ENCODE measurements at places on chromosomes 2 and 18. TPM values are rescaled to one million over a fixed set of nuclear protein-coding genes. Genes with fewer than 3 reads are reported as not detected.
A peak's percentile ranks its signal among the peaks of the same experiment; 100 is the strongest.

The LINC00305 gene
- 0.49 TPM for polyA plus RNA-seq

The TFPI gene
- 111 TPM for polyA plus RNA-seq

The TBR1 gene
- polyA plus RNA-seq, result 0.06 TPM

The KCNJ13 gene
- polyA plus RNA-seq, result 5.4 TPM

GRCh38 chr2:235494716-235495372 is 1.0 kb downstream of the AGAP1 start:
- no peak for DNase-seq

DNA sequence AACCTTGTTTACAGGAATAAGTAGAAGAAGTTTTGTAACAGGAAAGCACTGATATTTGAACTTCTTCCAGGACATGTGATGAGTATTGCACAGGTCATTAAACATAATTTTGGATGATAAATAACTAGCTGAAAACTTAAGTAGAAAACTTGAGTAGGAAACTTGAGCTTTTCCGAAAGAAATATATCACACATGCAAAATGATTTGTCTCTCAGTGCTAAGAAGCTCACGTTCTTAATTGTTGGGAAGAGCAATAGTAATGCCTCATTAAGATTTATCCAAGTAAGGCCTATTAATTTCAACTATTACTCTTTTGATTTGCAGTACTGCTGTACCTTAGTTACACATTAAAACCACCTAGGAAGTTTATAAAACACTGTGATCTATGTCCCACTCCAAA is 1921.9 kb upstream of the LRRTM1 start:
- DNase-seq, result no peak

- no peak for DNase-seq
Observed at GRCh38 chr2:239824866-239825704, 200.1 kb downstream of the NDUFA10 start.

DNA sequence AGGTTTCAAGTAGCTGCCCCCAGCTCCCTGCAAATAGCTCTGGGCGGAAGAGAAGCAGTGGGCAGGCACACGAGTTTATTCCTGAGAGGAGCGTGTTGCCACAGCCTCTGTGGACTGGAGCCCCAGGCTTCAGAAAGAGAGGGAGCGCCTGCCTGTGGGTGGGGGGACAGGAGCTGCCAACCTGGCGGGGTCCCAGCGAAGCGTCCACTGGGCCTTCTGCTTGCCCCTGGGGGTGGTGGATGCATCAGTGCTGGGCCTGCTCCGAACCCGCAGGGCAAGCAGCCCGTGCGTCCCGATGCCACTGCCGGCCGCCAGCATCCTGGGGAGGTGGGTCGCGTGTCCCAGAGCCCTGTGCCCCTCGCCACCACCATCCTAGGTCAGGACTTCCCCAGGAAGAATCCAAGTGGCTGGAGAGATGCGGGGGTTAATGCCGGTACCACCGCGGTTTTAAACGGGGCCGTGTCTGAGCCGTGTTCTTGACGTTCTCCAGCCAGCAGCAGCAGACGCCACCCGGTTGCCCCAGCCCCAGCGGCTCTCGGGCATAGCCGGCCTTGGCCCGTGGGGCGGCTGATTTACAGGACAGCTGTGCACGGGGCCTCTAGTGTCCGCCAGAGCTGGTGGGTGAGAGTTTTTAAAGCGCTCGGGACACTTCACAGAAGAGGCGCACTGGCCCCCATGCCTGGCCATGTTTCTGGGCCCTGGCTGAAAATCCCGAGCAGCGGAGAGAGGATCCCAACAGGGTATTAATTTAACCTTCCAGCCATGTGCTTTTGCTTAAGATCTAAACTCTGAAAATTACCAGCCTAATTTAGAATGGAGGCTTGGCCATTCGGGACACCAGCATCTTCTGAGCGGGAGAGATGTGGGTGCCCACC is 84.7 kb downstream of the NFATC1 start:
- DNase-seq, result no peak

DNA sequence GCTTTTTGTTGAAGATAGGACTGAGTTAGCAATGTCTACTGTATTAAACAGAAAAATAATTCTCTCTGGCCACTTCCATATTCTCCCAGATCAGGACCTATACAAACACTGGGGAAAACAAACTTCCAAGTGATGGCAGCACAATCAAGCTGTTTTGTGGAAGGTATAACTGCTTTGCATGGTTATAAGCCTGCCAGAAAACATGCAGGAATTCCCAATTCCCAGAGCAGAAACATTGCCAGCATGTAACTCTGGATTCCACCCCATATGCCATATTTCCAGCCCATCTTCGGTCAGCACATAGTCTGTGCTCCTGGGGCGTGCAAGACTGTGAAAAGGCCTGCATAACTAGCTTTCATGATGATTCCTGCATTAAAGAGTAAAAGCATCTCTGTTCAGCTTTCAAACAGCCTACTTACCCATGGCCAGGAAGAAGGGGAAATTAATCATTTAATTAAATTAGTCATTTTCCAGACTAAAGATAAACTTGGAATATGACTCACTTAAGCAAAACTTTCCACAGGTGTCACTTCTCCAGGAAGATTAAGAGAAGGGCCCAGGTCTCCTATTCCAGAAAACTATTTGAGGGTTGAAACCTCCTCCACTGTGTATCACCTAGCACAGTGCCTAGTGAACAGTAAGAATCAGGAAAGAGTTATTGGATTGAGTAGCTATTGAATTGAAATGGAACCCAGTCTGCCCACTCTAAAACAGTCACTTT is 280.5 kb downstream of the NRXN1 start:
- no peak for DNase-seq

DNA sequence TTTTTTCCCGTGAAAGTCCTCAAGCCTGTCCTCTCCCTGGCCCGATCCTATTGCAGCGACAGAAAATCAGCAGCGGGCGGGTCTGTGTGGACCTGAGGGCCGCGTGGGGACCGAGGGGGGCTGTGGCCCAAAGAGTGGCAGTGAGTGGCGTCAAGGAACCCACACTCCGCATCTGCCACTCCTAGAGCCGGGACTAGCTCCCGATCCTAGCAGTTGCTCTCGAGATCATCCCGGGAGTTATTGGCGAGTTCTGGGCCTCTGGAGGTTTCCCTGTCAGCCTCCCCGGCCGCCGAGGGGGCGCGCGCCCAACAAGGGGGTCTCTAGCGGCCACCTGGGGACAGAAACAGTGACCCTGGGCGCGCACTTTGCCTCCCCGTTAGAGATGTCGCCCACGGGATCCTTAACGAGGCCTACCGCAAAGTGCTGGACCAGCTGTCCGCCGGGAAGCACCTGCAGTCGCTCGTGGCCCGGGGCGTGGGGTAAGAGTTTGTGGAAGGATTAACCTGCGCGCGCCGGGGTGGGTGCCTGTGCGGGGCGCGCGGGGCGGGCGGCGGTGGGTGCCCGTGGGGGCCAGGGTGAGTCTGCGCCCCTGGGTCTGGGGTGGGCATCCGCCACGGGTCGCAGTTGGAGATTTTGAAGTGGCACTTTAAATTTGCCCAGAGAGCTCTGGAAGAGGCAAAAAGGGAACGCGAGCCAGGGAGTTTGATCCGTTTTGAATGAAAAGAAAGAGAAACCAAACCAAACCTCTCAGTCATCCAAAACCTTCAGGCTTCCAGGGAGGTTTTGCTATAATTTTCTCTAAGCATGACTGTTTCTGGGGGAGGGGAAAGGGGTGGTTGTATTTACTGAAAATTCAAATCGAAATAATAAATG is 3.5 kb downstream of the ADCYAP1 start:
- DNase-seq, result no peak

GRCh38 chr2:71043531-71044407 is 24.7 kb upstream of the NAGK start:
- no peak for DNase-seq

- DNase-seq, result no peak
Observed at GRCh38 chr2:127733113-127733815, 32.0 kb downstream of the SFT2D3 start.

DNA sequence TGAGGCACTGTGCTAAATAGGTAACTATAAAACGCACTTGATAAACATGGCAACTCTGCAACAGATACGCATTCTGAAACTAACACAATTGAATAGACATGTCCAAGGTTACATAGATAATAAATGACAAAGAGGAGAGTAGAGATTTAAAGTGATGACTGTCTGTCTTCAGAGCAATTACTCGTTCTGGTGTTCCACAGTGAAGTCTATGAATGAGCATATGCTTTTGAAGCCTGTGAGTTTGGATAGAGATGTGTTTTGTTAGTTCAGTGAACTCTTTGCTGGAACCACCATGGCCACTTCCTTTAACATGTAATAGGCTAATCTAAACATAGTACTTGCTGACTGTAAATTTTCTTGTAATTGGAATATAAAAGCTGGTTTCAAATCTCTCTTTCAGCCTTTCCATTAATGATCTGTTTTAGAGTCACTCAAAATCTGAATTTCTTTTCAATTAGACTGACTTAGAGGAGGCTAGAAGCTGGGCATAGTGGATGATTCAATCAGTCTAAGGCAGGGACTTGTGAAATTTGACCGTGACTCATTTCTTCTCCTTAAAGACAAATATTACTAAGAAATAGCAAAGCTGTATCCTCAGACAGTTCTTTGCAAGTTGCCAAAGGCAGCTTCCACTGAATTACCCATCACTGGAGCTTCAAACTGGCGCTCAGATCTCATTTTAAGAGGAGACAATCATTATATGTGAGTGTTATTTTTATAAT is 1130.1 kb upstream of the CELF4 start:
- no peak for DNase-seq

DNA sequence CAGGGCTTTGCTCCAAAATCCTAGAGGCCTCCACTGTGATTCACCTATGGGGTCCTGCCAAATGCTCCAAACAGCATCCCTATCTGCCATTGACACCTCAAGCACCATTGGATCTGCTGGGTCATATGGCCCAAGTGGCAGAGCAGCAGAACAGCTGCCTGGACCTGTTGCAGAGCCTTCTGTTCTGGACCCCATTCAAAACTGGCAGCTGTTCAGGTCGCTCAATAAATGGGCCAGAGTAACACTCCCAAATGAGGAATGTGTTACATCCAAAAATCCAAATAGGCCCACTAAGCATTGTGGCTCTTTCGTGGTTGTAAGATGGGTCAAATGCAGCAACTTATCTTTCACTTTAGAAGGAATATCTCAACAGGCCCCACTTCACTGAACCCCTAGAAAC is 783.6 kb downstream of the DCDC2C start:
- DNase-seq, result no peak

DNA sequence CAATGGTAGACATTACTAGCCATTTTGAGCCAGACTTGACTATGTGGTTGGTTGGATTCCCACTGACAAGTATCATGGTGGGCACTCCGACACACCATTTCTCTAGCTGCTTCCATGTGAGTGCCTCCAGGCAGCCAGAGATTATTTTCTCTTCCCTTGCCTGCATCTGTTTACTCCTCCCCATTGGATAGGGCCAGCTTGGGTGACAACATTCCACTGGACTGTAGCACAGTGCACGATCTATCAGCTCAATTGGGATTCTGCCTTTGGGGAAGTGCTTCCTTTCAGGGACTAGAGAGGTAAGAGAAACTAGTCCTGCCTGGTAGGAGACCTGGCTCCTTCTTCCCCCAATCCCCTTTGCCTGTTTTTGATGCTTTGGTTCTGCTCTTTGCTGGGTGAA is 49.0 kb upstream of the MAP4K3 start:
- DNase-seq, result no peak

GRCh38 chr2:113770929-113771328 is 14.5 kb upstream of the SLC35F5 start:
- DNase-seq, result no peak

DNA sequence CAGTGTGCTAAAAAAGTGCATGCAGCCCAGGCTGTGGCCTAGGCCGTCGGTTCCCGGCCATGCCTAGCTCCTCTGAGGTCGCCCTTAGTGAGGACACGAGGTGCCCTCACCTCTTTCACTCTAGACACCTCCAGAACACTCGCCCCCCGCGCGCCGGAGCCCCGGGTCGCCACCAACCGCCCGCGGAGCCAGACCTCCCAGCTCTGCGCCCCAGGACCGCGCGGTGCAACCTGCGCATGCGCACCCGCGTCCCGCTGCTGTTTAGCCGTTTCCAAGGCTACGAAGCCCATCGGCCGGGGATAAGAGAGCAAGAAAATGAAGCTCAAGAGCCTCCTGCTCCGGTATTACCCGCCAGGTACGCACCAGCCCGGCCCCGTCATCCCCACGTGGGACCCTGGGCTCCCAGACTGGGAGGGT is at the start of gene DAW1:
Gene DAW1 (plus strand): TSS at position 257 of the 417 bp plus-strand sequence. CDS start 59 bp downstream, at position 316.
- peak; percentile 79 for DNase-seq

DNA sequence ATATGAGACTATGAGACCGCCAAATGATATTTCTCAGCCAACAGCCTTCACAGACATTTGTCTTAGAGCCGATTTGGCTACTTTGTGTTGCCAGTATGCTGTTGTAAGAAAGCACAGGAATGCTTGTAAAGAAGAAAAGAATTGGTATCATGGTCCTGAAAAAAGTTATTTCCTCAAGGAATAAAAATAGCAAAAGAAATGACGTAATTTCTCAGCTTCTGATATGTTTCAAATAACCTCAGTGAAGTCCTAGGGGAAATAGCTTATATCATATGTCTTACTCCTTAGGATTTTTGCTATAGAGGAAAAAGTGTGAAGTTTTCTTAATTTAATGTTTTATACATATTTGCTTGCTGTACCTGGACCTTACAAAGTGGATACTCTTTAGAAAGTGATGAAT is 23.0 kb downstream of the SCN1A start:
- DNase-seq, result no peak

- DNase-seq, result peak; percentile 61
Observed at GRCh38 chr2:206274434-206275311, at the start of gene ZDBF2. Gene ZDBF2, plus strand, starts transcription at chr2:206274663. Its CDS starts 7,187 bp downstream, at chr2:206281850.

DNA sequence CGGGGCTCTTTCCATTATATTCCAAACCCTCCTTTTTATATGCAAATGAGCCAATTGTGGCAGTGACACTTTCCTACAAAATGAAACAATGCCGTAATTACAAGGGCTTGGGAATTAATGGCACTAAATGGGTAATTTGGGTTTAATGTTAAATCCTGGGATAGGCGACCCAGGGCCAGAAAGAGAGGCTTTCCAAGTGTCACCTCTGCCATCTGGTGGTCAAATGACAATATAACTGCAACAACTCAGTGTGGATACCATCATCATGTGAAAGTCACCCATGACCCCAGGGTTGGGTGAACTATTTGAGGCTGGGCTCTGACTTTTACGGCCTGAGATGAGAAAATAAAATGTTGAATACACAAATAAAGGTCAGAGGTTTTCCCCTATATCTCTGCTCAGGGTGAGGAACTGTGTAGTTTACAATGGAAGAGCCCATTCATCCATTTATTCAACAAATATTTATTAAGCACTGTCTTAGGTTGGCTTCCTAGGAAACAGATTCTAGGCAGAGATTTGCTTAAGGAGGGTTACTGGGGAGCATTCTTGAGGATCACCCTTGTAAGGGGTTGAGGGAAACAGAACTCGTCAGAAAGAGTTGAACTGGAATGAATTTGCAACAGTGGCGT is 13.6 kb upstream of the THADA start:
- DNase-seq, result no peak

GRCh38 chr18:26546170-26546874 is 2.0 kb downstream of the KCTD1 start:
- DNase-seq, result no peak

- DNase-seq, result no peak
Observed at GRCh38 chr2:69298862-69299261, 88.2 kb downstream of the GFPT1 start.

All from right lung (tissue), 10 donors.